ENCODE measurements at places on chromosomes 1 and 21. TPM values are rescaled to one million over a fixed set of nuclear protein-coding genes. Genes with fewer than 3 reads are reported as not detected.

The MRAP gene
- not detected for total RNA-seq

The PLA2G2F gene
- total RNA-seq: not detected

The MTARC2 gene
- 9.7 TPM for total RNA-seq

The RGS13 gene
- total RNA-seq: not detected

The NR5A2 gene
- 3.9 TPM for total RNA-seq

The KLHL20 gene
- total RNA-seq: 13.7 TPM

The CELA2B gene
- not detected for total RNA-seq

The ARHGEF10L gene
- total RNA-seq: 5.8 TPM

The ZMYND12 gene
- 0.39 TPM for total RNA-seq

The NVL gene
- total RNA-seq: 22.4 TPM

The COL16A1 gene
- 5.6 TPM for total RNA-seq

The CCDC181 gene
- 0.29 TPM for total RNA-seq

The ZNF362 gene
- 11.2 TPM for total RNA-seq

The OR2T35 gene
- not detected for total RNA-seq

The TDRD5 gene
- total RNA-seq: not detected

The MPL gene
- total RNA-seq: 0.25 TPM

The GJC2 gene
- 0.39 TPM for total RNA-seq

The CDCP2 gene
- total RNA-seq: not detected

The FAM43B gene
- 4.3 TPM for total RNA-seq

The LCE1F gene
- not detected for total RNA-seq

The SMPDL3B gene
- total RNA-seq: 1.5 TPM

The PYGO2 gene
- 19.8 TPM for total RNA-seq

The TAGLN2 gene
- total RNA-seq: 994 TPM

The RSPO1 gene
- total RNA-seq: 0.12 TPM

The BLACAT1 gene
- total RNA-seq: not detected

The GPR52 gene
- total RNA-seq: not detected

The TP73 gene
- 0.98 TPM for total RNA-seq

The HSPG2 gene
- 46.4 TPM for total RNA-seq

The CHODL gene
- 0.03 TPM for total RNA-seq
